ENCODE measurements at places on chromosomes 2 and 18.

GRCh38 chr2:8217468-8218030 is 464.3 kb upstream of the ID2 start:
- DNase-seq, result no peak

DNA sequence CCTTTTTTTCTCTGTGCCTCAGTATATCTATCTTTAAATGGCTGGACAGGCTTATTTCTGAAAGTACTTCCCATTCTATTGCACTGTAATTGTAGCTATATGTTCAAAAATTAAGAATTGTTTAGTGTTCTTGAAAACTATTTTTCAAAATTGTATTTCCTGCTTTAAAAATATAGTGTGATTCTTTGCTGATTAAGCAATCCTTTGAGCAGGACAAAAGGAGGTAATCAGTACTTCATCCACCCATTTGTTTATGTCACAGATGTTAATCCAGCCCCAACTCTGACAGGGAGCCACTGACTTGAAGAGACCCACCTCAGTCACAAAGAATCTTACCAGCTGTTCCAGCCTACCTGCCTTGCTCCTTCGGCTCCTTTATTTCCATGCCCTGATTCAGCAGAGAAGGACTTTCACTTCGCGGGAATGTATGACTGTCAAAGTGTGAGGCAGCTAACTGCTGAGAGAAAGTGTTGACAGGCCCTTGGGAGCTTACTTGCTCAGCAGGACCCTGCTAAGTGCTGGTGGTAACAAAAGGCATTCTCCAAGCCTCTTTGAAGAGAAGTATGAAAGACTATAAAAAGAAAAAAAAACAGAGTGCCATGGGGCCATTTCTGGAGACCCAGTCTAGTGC is 393.3 kb upstream of the CYRIA start:
- DNase-seq, result no peak

GRCh38 chr2:83112858-83113257 is 1346.2 kb downstream of the SUCLG1 start:
- no peak for DNase-seq

DNA sequence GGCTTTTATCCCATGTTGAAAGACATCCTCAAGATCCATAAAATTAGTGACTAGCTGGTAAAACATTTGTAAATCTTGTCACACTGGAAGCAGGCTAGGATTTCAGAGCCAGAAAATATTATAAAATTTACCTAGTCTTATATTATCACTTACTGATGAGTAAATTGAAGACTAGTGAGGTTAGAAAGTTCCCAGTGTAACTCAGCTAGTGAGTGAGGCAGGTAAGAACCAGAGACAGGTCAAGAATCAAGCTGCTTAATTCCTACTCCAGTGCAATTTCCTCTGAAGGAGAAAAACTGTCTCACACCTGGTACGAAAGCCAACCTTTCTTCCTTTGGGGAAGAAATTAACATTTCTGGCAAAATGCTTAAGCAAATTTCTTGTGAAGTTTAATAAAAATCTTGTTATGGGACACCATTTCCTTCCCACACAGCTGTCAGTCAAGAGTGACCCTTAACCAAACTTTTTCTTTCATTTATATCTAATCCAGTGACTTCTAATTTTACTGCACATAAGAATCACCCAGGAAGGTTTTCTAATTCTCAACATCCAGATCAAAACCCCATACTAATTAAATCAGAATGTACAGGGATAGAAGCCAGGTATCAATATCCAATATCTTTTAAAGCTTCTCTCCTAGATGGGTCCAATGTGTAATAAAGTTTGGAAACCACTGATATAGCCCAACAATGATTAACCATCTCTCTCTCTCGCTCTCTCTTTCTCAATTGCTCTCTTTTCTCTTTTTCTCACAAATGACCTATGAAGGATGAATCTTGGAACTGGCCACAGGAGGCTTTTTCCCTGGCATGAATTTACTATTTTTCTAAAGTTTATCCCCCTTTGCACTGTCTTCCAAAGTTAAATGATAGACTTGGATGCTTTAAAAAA is 264.3 kb upstream of the SLC39A10 start:
- no peak for DNase-seq

DNA sequence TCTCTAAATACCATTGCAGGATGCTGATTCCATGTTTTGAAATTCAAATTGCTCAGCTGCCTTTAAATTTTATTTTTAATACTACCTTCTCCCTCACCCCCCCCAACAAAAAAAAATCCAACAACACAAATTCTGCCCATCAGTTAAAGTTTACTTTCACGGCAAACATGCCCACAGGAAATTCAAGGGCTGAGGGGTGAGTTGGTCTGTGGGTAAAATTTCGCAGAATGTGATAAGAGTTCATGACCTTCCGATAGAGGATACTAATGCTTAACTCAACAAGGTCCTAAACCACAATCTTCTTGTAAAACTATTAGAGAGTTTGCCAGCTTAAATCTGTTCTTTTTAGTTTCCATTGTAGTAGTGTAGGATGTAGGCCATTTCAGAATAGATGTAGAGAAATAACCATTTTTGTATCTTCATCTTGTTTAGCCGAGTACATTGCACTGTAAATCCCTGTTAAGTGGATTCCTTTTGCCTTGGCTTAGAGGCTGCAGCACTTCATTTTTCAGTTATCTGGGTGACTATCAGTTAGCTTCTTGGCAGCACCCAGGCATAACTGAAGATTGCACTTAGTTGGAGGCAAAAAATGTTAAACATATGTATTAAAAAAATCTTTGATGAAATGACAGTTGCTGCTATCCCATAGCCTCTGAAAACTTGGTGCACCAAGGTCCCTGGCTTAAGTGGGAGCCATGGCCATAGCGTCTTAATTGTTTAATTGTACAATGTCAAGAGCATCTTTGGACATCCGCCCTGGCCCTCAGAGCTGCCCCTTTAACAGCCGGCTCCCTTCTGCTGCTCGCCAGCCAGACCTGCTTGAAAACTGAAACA is 232.3 kb downstream of the HAUS1 start:
- DNase-seq, result no peak

- DNase-seq, result no peak
Observed at GRCh38 chr2:97755491-97755890, 42.1 kb downstream of the ZAP70 start.

Data from SHP77 treated with DMSO at 0.1 percent for 48 hours (cell line).